RPMI8226 (cell line): ENCODE measurements at places on chromosomes 1 and 21.

GRCh38 chr21:42892931-42893755, at the start of gene NDUFV3:
NDUFV3 (plus strand) TSS chr21:42893309; CDS start chr21:42893334, 25 bp downstream.
- DNase-seq, result peak; percentile 100

- DNase-seq, result no peak
Observed at GRCh38 chr1:232696466-232696865, 66.5 kb upstream of the SIPA1L2 start.

DNA sequence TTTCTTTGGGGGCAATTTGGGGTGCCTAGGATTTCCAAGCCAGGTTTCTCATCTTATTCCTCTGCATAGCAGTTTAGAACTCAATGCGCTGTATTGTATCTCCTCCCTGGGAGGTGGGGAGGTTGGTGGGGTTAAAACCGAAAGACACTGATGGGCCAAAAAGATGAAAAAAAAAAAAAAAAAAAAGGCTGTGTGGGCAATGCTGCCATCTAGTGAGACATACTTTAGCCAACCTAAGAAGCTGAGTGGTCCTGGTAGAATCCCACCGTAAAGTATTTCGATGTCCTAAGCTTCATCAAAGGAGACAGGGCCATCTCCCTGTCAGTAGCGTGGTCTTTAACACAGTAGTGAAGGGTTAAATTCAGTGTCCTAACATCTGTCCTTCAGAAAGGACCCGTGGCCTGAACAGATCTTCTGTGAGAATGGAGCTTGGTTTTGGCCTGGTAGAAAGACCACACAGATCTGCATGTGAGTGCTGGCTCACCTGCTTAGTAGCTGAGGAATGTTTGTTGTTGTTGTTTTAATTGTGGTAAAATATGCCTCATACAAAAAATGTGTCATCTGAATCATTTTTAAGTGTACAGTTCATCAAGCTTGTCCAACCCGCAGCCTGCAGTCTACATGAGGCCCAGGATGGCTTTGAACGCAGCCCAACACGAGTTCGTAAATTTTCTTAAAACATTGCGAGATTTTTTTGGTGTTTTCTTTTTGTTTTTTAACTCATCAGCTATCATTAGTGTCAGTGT, 226.2 kb downstream of the KIF26B start:
- no peak for DNase-seq

- peak; percentile 29 for DNase-seq
Observed at GRCh38 chr1:18302788-18303413, 177.8 kb upstream of the KLHDC7A start.

DNA sequence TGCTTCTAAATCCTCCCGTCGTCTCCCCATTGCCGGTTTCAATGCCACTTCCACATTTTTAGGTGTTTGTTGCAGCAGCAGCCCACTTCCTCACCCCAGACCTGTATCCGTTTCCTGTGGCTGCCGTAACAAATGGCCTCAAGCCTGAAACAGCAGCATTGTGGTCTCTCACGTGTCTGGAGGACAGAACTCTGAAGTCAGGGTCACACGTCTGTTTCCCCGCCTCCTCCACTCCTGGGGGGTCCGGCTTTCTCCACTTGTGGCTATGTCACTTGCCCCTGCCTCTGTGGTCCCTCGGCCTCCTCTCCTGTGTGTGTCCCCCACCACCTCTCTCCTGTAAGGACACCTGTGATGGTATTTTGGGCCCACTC, 21.8 kb downstream of the TRPM2 start:
- peak; percentile 22 for DNase-seq

DNA sequence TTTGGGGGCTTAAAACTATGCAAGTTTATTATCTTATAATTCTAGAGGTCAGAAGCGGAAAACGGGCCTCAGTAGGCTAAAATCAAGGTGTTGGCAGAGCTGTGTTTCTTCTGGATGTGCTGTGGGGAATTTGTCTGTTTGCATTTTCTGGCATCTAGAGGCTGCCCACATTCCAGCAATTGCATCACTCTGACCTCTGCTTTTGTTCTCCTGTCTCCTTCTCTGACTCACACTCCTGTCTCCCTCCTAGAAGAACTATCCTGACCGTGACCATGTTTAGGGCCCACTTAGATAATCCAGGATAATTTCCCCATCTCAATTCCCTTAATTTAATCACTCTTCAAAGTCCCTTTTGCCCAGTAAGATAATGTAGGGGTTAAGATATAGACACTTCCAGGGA, 127.4 kb upstream of the DEPDC1 start:
- DNase-seq, result no peak

- no peak for DNase-seq
Observed at GRCh38 chr1:81314513-81315233, 486.1 kb upstream of the ADGRL2 start.

DNA sequence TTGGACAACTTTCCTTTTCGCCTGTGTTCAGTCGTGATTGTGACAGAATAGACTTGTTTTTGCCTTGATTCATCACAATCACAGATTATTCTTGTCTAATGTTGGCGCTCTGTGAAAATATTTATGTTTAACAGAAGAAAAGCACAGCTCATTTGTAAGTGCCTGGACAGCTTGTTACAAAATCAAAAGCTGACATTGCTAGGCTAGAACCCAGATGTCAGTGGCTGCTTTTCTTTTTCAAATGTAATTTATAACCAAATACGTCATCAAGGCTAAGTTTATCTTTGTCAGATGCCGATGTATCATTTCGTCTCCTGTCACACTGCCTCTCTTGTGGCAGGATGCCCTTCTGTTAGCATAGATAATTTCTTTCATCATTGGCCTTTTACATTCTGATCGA, 1227.3 kb downstream of the PLA2G4A start:
- DNase-seq, result no peak

GRCh38 chr1:23425193-23425494, 596 bp upstream of the TCEA3 start:
- no peak for DNase-seq

DNA sequence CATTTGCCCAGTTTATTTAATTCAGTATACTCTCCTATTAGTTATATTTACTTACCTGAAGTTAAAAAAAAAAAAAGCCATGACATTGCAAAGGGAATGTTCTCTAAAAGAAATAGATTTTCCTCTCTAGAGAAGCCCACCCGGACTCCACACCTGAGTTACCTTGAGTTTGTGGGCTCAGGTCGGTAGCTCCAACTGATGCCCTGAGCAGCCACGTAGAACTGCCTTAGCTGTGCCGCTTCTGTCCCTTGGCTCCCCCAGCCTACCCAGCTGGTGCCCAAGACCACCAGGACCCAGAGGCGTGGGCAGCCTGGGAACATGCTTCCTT, 250 bp downstream of the F5 start:
- DNase-seq, result no peak

- no peak for DNase-seq
Observed at GRCh38 chr21:40531431-40532110, 315.4 kb downstream of the DSCAM start.
